ENCODE measurements at places on chromosomes 6 and 20.
A peak's percentile ranks its signal among the peaks of the same experiment; 100 is the strongest.

- peak; percentile 52 for DNase-seq
Measured at GRCh38 chr6:170440437-170440836, 112.7 kb downstream of the PSMB1 start.

GRCh38 chr20:57724610-57725405 lies 15.0 kb upstream of the PMEPA1 start:
- no peak for DNase-seq

DNA sequence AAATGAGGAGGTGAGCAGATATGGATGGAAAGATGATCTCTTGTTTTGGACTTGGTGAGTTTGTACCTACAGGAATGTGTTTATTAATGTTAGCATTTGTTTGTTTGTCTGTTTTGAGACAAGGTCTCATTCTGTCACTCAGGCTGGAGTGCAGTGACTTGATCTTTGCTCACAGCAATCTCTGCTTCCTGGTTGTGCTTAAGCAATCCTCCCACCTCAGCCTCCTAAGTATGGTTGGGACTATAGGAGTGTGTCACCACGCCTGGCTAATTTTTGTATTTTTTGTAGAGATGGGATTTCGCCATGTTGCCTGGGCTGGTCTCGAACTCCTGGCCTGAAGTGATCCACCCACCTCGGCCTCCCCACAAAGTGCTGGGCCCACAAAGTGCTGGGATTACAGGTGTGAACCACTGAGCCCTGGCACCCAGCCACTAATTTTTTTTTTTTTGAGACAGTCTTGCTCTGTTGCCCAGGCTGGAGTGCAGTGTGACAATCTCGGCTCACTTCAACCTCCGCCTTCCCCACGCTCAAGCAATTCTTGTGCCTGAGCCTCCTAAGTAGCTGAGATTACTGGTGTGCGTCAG lies 7.1 kb downstream of the CASP8AP2 start:
- DNase-seq, result no peak

GRCh38 chr6:118641042-118641441 lies 10.3 kb downstream of the CEP85L start:
- DNase-seq, result no peak

- DNase-seq, result peak; percentile 71
Measured at GRCh38 chr6:35931120-35931561, 10.2 kb upstream of the SRPK1 start.

DNA sequence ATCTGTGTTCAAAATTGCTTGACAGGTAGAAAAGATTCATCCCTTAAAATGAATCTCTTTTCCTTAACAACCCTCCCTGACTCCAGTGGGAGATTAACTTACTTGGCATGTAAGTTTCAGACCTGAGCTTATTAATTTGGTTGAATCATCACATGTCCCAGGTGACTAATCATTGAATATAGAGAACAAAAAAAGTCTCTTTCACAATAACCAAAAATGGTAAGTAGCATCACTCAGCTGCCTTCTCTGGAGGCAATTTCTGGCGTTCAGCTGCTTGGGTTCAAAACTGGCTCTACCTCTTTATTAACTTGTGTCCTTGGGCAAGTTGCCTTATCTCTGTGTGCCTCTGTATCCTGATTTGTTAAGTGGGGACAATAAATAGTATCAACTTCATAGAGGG lies 2.9 kb downstream of the C6orf141 start:
- DNase-seq, result no peak

GRCh38 chr6:25387483-25387882 lies 108.3 kb downstream of the CARMIL1 start:
- no peak for DNase-seq

- no peak for DNase-seq
Measured at GRCh38 chr6:54096811-54097210, 14.4 kb upstream of the MLIP start.

- DNase-seq, result peak; percentile 74
Measured at GRCh38 chr6:104682722-104683643, 176.7 kb downstream of the HACE1 start.

GRCh38 chr6:144341831-144342527 lies 56.8 kb downstream of the UTRN start:
- no peak for DNase-seq

- no peak for DNase-seq
Measured at GRCh38 chr6:151566557-151566956, 72.7 kb downstream of the CCDC170 start.

- DNase-seq, result no peak
Measured at GRCh38 chr20:3311623-3312022, 72.6 kb upstream of the SLC4A11 start.

GRCh38 chr6:89807581-89807980 lies 12.0 kb downstream of the MDN1 start:
- no peak for DNase-seq

GRCh38 chr6:7542065-7542873 lies 798 bp downstream of the DSP start:
- DNase-seq, result peak; percentile 84

DNA sequence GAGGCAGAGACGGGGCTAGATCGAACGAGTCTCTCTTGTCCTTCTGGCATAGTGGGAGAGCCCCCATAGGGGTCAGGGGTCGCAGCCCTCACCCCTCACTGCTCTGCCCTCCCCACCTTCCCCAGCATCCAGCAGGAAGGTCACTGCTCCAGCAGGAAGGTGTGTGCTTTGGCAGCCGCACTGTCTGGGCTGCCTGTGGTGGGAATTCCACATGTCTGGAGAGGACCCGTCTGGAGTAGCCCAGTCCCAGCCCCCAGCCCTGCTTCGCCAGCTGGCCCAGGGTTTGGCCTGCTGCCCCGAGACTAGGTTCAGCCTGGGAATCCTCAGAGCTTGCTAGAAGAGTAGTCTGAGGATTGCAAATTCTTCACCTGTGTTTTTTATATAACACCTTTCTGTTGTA lies 2.5 kb upstream of the R3HDML start:
- no peak for DNase-seq

DNA sequence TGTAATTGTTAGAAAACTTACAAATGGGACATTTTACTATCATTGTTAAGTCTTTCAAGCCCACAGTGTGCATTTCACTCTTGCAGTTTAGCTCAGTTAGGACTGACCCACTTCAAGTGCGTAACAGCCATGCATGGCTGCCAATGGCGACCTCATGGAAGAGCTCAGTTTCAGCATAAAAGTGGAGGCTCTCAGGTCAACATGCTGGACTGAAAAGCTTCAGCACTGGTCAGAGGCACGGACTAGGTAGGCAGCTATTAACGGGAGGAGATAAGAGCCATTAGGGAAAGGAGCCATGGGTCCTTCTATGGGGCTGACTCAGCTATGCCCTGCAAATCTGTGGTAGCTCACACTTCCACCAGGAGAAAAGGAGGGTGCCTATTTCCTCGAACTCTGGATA lies 101.8 kb downstream of the TTLL2 start:
- peak; percentile 22 for DNase-seq

- no peak for DNase-seq
Measured at GRCh38 chr20:47476452-47476851, 25.2 kb upstream of the NCOA3 start.
